ENCODE measurements at places on chromosomes 11 and 22.

GRCh38 chr22:41198027-41198580 is 7.0 kb upstream of the L3MBTL2 start:
- DNase-seq: no peak

GRCh38 chr11:22347857-22348487 is 9.8 kb downstream of the SLC17A6 start:
- DNase-seq: no peak

GRCh38 chr22:25772288-25772687 is 30.3 kb downstream of the MYO18B start:
- DNase-seq: no peak

DNA sequence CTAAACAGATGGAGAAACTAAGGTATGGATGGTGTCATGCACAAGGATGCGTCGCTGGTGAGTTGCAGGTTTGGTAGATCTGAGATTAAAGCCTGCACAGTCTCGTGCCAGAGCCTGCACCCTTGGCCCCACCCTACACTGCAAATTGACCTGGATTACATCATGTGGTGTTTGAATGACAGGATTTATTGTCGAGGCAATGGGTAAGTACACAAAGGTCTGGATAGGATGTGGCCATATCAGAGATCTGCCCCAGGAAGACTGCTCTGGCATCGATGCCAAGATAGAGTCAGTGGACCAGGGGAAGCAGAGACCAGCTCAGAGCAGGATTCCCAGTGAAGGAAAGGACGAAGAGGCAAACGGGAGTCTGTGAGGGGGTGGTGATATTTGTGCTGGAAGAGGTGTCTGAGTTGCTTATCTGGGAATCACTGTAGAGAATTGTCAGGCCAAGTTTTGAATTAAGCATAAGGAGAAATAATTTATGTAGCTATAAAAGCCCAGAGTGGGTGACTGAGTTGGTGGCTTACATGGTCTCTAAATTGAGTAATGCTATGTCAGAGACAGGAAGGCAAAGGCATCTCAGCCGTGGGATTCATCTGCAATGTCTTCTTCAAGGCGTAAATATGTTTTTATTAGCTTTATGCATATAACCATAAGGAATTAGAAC is 499.6 kb upstream of the B3GAT1 start:
- DNase-seq: no peak

- DNase-seq: no peak
These were observed 33.1 kb downstream of the TPBGL start for GRCh38 chr11:75273411-75274391.

DNA sequence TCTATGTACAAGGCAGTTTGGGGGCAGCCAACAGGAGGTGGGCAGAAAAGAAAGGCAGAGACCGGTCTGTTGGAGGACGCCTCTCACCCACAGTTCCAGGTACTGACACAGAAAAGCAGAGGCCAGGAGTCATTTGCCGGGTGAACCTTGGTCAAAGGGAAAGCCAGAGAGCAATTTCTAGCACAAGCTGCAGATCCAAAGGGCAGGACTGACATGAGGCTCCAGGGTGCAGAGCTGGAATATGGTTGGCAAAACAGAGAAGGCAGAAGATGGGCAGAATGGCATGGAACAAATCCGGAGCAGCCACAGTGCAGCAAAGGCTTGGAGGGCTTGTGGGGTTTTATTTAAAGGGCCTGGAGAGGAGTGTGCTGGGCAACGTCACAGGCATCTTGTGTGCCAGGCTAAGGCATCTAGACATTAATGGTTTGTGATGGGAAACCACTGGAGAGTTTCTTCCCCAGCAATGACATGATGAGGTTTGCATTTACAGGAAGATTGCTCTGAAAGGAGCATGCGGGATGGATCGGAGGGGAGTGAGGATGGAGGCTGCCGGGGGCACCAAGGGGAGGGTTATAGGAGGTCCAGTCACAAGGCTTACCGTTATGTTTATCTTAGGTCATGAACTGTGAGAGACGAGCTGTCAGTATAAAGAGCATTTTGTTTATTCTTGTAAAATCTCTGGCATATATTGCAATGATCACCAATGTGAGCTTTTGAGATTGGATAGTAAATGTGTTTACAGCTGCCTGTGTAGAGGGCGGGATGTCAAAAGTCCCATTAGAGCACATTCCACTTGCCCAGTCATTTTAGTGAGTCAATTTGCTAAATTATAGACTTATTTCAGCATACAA is 5.7 kb upstream of the MMP20 start:
- DNase-seq: no peak

DNA sequence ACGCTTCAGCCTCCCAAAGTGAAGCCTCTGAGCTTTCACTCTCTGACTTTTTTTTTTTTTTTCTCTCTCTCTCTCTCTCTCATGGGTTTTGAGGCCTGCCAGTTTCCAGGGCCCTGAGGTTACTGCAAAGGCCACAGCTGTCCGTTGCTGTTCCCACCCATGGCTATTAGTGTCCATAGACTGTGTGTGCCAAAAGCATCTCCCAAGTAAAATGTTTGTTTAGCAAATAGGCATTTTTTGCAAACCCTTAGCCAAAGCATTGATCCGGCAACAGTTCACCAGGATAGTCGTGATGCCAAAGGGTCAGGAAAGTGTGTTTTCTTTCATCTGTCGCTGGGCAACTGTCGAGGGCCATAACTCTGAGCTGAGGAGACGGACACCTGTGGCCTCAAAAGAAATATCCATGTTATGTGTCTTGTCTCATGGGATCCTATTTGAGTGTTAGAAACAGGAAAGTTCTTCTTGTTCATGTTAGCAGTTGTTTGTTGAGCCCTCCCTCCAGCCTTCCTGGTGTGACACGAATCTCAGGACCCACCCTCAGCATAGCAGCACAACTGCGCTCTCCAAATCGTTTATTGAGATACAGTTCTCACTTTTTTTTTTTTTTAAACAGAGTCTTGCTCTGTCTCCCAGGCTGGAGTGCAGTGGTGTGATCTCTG is 18.4 kb downstream of the FADS2 start:
- no peak for DNase-seq

- peak; percentile 36 for DNase-seq
These were observed 668 bp downstream of the MADD start for GRCh38 chr11:47270331-47271271.

DNA sequence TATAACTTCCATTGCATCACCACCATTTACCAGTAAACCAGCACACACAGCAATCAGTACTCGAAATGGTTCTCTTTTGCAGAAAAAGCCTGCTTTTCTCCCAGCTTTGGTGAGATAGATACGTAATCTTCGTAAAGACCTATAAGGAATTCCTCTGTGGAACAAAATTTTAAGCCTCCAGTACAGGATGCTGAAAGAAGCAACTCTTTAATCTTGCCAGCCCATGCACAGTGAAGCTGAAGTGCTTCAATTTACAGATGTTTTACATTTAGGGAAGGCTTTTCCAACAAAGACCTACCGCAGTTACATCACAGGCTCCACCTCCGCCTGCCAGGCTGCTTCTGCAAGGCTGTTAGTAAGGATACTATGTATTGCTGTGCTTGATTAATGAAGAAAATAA is 1.9 kb downstream of the ELMOD1 start:
- no peak for DNase-seq
